Psoas muscle (tissue), 8 donors: ENCODE measurements at places on chromosomes 13 and 19.

DNA sequence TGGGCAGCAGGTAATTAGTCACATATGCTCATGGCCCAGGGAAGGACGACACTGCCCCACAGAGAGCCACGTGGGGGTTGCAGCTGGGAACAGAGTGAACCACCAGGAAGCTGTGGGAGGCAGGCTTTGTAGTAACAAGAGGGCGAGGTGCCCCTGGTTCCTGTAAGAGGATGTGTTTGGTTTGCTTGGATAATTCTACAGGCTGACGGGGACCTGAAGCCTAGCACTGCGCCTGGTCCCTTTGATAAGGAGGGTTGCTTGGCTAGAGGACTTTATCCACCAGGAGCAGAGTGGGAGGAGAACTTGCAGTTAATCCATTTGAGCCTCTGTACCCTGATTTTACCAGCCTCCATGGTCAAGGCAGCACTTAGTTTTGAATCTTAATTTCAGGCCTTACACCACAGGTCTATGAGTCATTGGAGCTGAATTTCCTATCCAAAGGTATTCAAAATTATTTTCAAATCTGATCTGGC, 67.4 kb upstream of the CLDN10 start:
- no peak for DNase-seq

DNA sequence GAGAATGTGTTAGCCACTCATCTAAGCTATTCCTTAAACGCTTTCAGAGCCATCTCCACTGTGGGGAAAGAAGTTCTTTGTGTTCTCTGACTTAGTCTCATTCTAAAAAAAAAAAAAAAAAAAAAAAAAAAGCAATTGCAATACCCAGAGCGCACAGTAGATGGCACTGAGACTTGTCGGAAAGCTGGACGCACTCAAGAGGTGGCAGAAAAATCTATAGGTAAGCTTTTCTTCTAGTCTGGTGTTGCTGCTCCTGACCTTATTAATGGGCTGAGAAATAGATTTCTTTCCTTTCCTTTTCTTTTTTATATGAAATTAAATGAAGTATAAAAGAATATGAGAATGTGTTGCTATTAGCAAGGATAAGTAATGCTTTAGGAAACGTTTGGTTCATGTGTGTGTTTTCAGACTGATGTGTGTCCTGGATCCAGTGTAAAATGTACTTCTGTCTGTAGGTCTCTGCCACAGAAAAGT, 4.7 kb upstream of the GJB2 start:
- DNase-seq: no peak

DNA sequence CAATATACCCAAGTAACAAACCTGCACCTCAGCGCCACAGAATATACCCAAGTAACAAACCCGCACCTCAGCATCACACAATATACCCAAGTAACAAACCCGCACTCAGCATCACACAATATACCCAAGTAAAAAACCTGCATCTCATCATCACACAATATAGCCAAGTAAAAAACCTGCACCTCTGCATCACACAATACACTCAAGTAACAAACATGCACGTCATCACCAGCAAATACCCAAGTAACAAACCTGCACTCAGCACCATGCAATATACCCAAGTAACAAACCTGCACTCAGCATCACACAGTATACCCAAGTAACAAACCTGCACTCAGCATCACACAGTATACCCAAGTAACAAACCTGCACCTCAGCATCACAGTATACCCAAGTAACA, 69.8 kb downstream of the UQCRFS1 start:
- DNase-seq: no peak

DNA sequence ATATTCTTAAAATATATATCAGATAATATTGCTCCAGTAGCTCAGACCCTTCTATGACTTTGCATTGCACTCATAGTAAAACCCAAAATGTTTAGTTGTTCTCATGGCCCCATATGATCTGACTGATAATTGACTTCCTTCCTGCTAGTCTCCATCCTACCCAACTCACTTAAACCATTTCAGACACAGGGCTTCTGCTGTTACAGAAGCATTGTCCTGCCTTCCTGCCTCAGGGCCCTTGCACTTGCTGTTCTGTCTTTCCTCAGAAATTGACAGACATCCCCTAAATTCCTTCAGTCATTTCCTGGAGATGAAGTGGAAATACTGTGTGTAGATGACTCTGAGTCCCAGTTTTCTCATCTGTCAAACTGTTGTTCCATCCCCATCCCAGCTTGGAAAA, 19.7 kb downstream of the FBXL12 start:
- DNase-seq: no peak

DNA sequence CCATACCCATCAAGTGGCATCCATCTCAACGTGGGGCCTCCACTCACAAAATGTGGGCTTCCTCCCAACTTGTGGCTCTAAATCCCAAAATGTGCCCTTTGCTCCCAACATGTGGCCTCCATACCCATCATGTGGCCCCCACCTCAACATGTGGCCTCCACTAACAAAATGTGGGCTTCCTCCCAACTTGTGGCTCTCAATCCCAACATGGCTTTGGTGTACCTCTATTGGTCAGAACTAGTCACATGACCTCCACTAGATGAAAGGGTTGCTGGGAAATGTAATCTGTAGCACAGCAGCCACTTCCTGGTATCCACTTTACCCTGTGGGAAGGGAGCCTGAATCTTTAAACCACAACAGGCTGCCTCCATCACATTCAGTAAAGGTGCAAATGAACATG, 10.1 kb upstream of the ACER1 start:
- no peak for DNase-seq

GRCh38 chr13:73248154-73248553, 189.3 kb downstream of the KLF5 start:
- no peak for DNase-seq

DNA sequence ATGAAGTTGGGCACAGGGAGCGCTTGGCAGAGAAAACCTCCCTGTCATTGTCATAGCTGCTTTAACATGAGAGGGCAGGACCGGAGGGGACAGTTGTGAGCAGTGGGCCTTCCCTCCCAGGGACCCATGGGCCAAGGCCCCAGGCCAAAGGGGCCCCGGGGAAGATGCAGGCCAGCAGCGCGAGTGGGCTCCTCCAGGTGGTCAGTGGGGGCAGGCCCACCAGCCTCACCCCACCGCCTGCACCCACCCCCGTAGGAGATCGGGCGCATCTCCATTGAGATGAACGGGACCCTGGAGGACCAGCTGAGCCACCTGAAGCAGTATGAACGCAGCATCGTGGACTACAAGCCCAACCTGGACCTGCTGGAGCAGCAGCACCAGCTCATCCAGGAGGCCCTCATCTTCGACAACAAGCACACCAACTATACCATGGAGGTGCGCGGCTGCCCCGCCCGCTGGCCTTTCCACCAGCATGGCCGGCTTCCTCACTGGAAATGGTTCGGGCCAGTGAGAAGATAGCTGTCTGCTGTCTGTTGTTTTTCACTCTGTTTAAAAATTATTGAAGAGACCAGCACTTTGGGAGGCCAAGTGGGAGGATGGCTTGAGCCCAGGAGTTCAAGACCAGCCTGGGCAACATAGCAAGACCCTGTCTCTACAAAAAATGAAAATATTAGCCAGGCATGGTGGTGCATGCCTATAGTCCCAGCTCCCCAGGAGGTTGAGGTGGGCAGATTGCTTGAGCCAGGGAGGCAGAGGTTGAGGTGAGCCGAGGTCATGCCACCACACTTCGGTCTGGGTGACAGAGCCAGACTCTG, 18.6 kb downstream of the CAPN12 start:
- no peak for DNase-seq

DNA sequence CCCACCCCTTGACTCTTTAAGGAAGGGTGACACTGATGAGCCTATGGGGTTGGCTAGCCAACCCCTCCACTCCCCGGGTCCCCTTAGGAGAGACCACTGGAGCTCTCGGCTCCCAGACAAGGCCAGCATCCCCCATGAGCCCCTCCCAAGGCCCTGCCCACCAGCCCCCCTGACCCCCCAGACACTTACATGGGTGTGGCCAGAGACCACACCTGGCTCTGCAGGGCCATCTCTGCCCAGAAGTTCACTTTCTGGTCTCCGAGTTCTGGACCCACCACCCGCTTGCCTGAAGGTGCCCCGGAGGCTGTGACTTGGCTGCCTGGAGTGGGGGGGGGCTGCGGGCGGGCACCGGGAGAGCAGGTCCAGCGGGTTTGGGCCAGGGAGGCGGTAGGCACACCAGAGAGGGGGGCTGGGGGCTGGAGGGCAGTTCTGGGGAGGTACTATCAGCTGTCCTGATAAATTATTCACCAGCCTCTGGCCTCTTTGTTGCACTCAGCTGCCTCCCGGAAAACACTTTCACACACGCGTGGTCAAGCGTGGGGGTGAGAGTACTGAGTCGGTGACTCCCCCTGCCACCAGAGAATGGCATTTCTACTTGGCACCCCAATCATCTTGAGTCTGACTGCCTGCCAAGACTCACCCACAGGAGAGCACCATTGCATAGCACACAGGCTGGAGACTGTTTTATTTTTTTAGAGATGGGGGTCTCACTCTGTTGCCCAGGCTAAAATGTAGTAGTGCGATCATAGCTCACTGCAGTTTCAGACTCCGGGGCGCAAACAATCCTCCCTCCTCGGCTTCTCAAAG, at the start of gene PALM3:
PALM3 (minus strand) TSS at position 326 of the 807 bp plus-strand sequence; CDS start at position 230, 96 bp downstream.
- no peak for DNase-seq

DNA sequence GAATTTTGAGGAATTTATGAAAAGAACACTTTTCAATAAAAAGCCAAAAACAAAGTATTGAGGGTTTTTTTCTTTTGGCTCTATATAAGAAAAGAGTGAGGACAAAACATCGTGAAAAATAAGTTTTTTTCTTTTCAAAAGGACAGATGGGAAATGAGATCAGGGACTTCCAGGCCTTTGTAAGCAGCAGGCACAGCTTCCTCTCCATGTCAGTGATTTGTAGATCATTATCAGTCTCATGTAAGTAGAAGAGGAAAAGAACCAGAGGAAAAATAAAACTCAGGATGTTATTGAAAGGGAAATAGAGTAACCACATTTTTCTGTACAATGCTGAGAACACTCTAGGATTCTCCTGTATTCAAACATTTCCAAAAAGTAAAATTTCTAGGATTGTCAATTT, 29.9 kb downstream of the DOCK9 start:
- DNase-seq: no peak

- no peak for DNase-seq
Measured at GRCh38 chr13:105452895-105453294, 1082.6 kb downstream of the EFNB2 start.

GRCh38 chr13:25286308-25286968, 850 bp downstream of the MTMR6 start:
- DNase-seq: no peak

- DNase-seq: no peak
Measured at GRCh38 chr13:48431431-48431830, 18.5 kb upstream of the LPAR6 start.
